H1 (cell line): ENCODE measurements at places on chromosomes 5 and 9. TPM values are rescaled to one million over a fixed set of nuclear protein-coding genes. Genes with fewer than 3 reads are reported as not detected.

MARCOL gene
- not detected in 2 replicates for total RNA-seq

UBQLN1 gene
- 101 and 105 TPM in 2 replicates for total RNA-seq

SPINK5 gene
- total RNA-seq: 2.0 and 2.2 TPM in 2 replicates

CCDC180 gene
- 3.6 and 8.2 TPM in 2 replicates for total RNA-seq

RMND5B gene
- total RNA-seq: 74.6 and 75.9 TPM in 2 replicates

RC3H2 gene
- 38.4 and 40.0 TPM in 2 replicates for total RNA-seq

PDLIM4 gene
- 8.3 and 10.7 TPM in 2 replicates for total RNA-seq

PGM5 gene
- not detected in 2 replicates for total RNA-seq

SNCAIP gene
- 9.0 and 10.5 TPM in 2 replicates for total RNA-seq

TMCO6 gene
- 21.9 and 29.0 TPM in 2 replicates for total RNA-seq

LCN9 gene
- 3.1 and 3.7 TPM in 2 replicates for total RNA-seq

RNF183 gene
- total RNA-seq: not detected in 2 replicates

ORM1 gene
- total RNA-seq: not detected in 2 replicates

FAM221B gene
- total RNA-seq: not detected in 2 replicates

DNA sequence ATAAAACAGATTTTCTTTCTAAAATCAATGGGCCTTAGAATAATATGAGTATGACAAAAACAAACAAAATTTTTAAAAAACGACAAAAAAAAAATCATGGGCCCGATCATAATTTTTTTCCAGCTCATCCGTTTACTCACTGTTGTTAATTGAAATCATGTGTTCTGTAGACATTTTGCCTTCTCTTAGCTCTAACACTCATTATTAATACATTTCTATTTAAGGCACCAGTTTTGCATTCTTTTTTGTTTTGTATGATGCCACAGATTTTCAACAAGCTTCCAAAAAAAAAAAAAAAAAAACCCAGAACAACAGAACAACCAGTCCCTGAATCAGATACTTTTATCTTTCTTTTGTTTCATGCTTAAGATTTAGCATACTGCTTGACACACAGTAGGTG is 86.4 kb downstream of the PRLR start:
- DNase-seq: no peak
- peaks cover 6% of the 10 kb centered on the region for H3K4me1 ChIP-seq
- H3K27me3 ChIP-seq: no peaks in the 10 kb centered on the region
- H3K36me3 ChIP-seq: no peaks in the 10 kb centered on the region

DNA sequence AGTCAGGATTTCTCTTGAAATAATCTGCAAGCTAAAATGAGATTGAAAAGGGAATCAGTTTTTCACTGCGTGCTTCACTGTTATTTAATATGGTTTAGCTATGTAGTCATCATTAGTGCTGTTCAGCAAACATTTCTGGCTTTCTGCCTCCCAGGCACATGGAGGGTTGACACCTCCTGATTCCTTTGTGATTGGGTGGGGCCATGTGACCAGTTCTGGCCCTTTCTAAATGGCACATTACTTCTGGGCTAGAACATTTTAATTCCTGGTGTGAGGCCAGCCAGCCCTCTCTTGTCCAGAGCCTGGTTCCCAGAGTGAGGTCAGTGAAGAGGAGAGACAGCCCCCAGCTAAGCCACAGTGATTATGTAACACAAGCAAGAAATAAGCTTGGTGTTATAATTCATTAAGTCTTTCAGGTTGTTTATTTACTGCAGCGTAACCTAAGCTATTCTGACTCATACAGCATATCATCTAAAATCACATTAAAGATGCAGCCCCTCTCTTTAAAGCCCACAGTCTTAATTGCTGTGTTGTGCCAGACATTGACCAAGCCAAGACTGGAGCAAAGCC is 17.4 kb upstream of the ARSI start:
- H3K4me1 ChIP-seq: peaks cover 2% of the 10 kb centered on the region
- no peaks in the 10 kb centered on the region for H3K36me3 ChIP-seq
- no peak overlapping the region for H3K4me3 ChIP-seq
- DNase-seq: no peak
- no peak overlapping the region for H3K27ac ChIP-seq

GRCh38 chr9:32136700-32137339 is 247.6 kb upstream of the ACO1 start:
- H3K27ac ChIP-seq: no peak overlapping the region
- no peak overlapping the region for H3K4me3 ChIP-seq
- H3K4me1 ChIP-seq: no peaks in the 10 kb centered on the region
- H3K27me3 ChIP-seq: no peaks in the 10 kb centered on the region

DNA sequence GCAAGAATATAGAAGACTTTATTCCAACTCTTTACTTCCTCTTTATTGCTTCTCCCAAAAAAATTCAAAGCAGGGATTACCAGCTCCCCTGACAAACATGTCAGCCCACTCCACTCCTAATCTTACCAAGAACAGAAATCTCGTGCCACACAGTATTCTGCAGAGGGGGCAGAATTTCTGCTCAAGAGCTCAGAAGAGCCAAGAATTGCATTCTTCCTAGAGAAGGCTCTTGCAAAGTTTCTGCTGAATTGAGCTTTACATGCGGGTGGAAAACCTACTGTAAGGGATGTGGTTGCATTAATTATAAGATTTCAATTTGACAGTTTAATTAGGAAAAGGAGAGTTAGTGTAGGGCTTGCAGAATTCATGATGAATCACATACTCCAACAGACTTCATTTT is 428.5 kb downstream of the CETN3 start:
- H3K4me3 ChIP-seq: no peak overlapping the region
- H3K27me3 ChIP-seq: no peaks in the 10 kb centered on the region
- H3K4me1 ChIP-seq: no peaks in the 10 kb centered on the region

GRCh38 chr9:93962561-93963440 is 7.6 kb upstream of the BARX1 start:
- DNase-seq: peak; percentile 80
- H3K27ac ChIP-seq: no peak overlapping the region
- H3K4me3 ChIP-seq: no peak overlapping the region
- peaks cover 51% of the 10 kb centered on the region for H3K27me3 ChIP-seq

GRCh38 chr5:124512952-124513632 is 233.3 kb downstream of the ZNF608 start:
- no peaks in the 10 kb centered on the region for H3K27me3 ChIP-seq
- no peaks in the 10 kb centered on the region; the same call in 1 of the 2 replicates for H3K36me3 ChIP-seq
- peaks cover 3% of the 10 kb centered on the region; the same call in 1 of the 2 replicates for H3K4me1 ChIP-seq
- no peak overlapping the region for H3K27ac ChIP-seq
- no peak for DNase-seq
- no peak overlapping the region for H3K4me3 ChIP-seq

- H3K27ac ChIP-seq: no peak overlapping the region
- no peaks in the 10 kb centered on the region for H3K27me3 ChIP-seq
- H3K4me1 ChIP-seq: no peaks in the 10 kb centered on the region
- DNase-seq: no peak
- no peaks in the 10 kb centered on the region for H3K36me3 ChIP-seq
Measured at GRCh38 chr5:35679357-35679756, 61.7 kb downstream of the SPEF2 start.

DNA sequence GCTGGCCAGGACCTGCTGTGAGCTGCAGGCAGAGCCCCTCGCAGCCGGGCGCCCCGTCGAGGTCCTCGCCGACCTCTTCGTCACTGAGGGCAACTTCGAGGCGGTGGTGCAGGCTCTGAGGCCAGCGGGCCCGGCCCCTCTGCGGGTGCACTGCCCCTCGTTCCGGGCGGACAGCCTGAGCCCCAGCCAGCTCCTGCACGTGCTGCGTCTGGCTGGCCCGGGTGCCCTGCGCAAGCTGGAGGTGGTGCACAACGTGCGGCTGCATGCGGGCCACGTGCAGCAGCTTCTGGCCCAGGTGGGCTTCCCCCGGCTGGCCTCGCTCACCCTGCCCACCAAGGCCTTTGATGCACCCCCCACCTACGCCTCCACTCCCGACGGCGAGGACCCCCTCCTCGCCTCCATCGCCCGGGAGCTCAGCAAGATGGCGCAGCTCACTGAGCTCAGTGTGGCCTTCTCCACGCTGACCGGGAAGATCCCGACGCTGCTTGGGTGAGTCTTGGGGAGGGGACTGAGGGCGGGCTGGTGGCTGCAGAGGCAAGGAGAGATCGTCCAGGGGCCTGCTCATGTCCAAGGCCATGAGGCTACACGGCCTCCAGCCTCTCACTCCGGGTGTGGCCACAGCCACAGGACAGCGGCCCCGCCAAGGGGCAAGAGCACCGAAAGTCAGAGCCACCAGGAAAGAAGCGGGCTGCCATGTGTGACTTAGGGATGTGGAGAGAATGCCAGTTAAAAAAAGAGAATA is 825 bp downstream of the LRRC14B start:
- peaks cover 10% of the 10 kb centered on the region for H3K4me1 ChIP-seq
- H3K27ac ChIP-seq: no peak overlapping the region
- H3K27me3 ChIP-seq: no peaks in the 10 kb centered on the region
- H3K36me3 ChIP-seq: no peaks in the 10 kb centered on the region
- no peak overlapping the region for H3K4me3 ChIP-seq

DNA sequence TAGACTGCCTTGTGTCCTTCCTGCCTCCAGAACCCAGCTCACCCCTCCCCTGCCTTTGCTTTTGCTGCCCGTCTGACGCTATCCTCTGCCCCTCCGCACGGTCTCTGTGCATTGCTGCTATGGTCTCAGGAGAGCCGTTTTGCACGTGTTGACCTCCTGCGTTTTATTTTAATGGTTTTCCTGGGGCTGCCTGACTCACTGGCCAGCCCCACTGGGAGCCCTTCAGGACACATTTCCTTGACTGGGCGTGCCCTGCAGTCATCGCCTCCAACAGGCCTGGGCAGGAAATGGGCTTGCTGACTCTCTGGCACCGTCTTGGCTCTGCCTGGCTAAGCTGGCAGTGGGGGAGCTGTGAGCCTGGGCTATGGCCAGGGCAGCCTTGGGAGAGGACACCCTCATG is 17.9 kb upstream of the ASS1 start:
- H3K4me3 ChIP-seq: no peak overlapping the region
- no peak overlapping the region for H3K27ac ChIP-seq
- H3K27me3 ChIP-seq: no peaks in the 10 kb centered on the region
- H3K4me1 ChIP-seq: peaks cover 10% of the 10 kb centered on the region; the same call in 1 of the 2 replicates
- H3K36me3 ChIP-seq: no peaks in the 10 kb centered on the region

- H3K27me3 ChIP-seq: no peaks in the 10 kb centered on the region
- H3K4me1 ChIP-seq: no peaks in the 10 kb centered on the region
- H3K36me3 ChIP-seq: no peaks in the 10 kb centered on the region
Measured at GRCh38 chr5:110923971-110924370, 147.5 kb upstream of the TSLP start.

DNA sequence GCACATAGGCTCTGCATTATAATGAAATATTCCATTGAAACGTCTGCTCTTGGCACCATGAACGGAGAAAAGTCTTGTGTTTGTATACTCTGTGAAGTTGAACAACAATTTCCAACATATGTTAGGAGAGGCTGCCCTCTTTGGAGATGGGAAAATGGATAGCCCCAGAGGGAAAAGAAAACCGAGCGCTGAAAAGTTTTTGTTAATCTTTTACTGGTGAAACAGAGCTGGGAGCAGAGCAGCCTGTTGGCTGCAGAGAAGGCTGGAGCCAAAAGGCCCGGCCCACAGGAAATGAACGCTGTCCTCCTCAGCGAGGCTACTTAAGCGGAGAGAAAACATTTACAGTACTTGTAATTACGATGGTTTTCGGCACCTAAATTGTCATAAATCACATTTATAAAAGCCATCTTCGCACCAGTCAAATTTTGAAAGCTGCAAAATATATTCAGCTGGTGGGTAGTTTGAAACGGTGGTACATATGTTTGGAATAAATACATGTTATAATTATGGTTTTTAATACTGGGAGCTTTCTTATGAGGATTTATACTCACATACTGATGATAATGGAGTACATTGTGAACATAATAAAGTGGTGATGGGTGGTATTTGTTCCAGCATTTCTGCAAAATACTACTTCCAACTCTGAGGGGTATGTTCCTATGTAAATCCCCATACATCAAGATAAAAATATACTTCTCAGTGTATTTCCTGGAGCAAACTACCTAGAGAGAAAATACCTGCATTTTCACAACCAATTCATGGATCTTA is 129.6 kb upstream of the CNTLN start:
- H3K36me3 ChIP-seq: no peaks in the 10 kb centered on the region
- DNase-seq: no peak
- no peaks in the 10 kb centered on the region for H3K27me3 ChIP-seq
- no peaks in the 10 kb centered on the region for H3K4me1 ChIP-seq

GRCh38 chr5:116153687-116154174 is 68.9 kb downstream of the COMMD10 start:
- no peak overlapping the region for H3K4me3 ChIP-seq
- no peak overlapping the region for H3K27ac ChIP-seq
- H3K27me3 ChIP-seq: no peaks in the 10 kb centered on the region
- H3K36me3 ChIP-seq: no peaks in the 10 kb centered on the region
- DNase-seq: no peak

- H3K4me1 ChIP-seq: peaks cover 4% of the 10 kb centered on the region
- DNase-seq: no peak
- no peak overlapping the region for H3K27ac ChIP-seq
- no peaks in the 10 kb centered on the region for H3K27me3 ChIP-seq
Measured at GRCh38 chr5:115559524-115559923, 14.9 kb upstream of the FEM1C start.

DNA sequence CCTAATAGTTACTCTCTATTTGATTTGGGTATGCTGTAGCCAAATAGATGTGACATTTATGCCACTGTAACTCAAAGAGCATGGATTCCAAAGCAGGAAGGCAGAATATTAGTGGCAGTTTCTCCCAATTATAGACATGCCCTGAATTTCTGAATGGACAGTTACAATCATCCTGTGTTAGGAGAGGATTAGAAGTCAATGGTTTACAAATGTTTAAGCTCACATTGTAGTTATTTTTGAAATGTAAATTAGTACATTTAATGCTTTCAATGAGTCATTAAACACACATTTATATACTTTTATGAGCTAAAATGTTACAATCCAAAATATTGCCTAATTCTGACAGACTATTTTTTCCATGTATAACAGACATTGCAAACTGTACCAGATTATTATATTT is 62.3 kb upstream of the CDH18 start:
- no peak for DNase-seq
- no peaks in the 10 kb centered on the region for H3K36me3 ChIP-seq
- H3K27ac ChIP-seq: no peak overlapping the region

DNA sequence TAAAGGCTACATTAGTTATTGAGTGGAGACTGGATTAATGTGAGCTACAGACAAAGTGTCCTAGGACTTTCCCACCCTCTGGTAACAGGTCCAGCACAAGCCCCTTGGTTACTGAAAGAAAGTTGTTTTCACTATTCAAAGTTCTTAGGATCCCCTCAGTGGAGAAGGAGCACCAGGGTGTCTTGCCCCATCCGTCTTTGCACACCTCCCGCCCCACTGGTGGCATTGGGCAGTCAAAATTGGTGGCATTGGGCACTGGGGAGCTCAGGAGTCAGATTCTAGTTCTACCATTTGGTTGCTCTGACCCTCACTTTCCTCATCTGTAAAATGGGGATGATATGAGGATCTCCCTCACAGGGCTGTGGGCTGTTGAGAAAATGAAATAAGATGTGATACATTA is 2.4 kb upstream of the ANGPTL2 start:
- no peak overlapping the region for H3K27ac ChIP-seq
- H3K4me1 ChIP-seq: peaks cover 17% of the 10 kb centered on the region
- no peaks in the 10 kb centered on the region for H3K27me3 ChIP-seq
- DNase-seq: no peak
- no peak overlapping the region for H3K4me3 ChIP-seq

- H3K27me3 ChIP-seq: no peaks in the 10 kb centered on the region
- H3K4me3 ChIP-seq: no peak overlapping the region
- DNase-seq: no peak
- H3K4me1 ChIP-seq: no peaks in the 10 kb centered on the region
Measured at GRCh38 chr9:109072133-109072692, 47.5 kb downstream of the TMEM245 start.
